Esophagus squamous epithelium (tissue), 5 donors: ENCODE measurements at places on chromosomes 11 and 22.

- DNase-seq, result no peak
Measured at GRCh38 chr11:75955443-75955842, 140.4 kb downstream of the UVRAG start.

GRCh38 chr11:47991894-47992293 lies 11.5 kb downstream of the PTPRJ start:
- DNase-seq, result no peak

GRCh38 chr11:3055891-3056290 lies 1.3 kb downstream of the CARS1 start:
- no peak for DNase-seq

GRCh38 chr22:26663374-26663923 lies 6.1 kb downstream of the MIAT start:
- DNase-seq, result no peak

GRCh38 chr11:18972336-18972735 lies 33.1 kb upstream of the MRGPRX1 start:
- no peak for DNase-seq

- no peak for DNase-seq
Measured at GRCh38 chr11:105548359-105548758, 61.5 kb upstream of the GRIA4 start.

- no peak for DNase-seq
Measured at GRCh38 chr11:95076416-95076815, 9.7 kb downstream of the SRSF8 start.

- no peak for DNase-seq
Measured at GRCh38 chr11:72673284-72673942, 809 bp downstream of the PDE2A start.

- DNase-seq, result no peak
Measured at GRCh38 chr11:64659417-64660144, 63.4 kb downstream of the NRXN2 start.

GRCh38 chr11:77677138-77677537 lies 39.5 kb upstream of the CLNS1A start:
- no peak for DNase-seq

GRCh38 chr22:40482391-40482790 lies 112.0 kb downstream of the SGSM3 start:
- no peak for DNase-seq

DNA sequence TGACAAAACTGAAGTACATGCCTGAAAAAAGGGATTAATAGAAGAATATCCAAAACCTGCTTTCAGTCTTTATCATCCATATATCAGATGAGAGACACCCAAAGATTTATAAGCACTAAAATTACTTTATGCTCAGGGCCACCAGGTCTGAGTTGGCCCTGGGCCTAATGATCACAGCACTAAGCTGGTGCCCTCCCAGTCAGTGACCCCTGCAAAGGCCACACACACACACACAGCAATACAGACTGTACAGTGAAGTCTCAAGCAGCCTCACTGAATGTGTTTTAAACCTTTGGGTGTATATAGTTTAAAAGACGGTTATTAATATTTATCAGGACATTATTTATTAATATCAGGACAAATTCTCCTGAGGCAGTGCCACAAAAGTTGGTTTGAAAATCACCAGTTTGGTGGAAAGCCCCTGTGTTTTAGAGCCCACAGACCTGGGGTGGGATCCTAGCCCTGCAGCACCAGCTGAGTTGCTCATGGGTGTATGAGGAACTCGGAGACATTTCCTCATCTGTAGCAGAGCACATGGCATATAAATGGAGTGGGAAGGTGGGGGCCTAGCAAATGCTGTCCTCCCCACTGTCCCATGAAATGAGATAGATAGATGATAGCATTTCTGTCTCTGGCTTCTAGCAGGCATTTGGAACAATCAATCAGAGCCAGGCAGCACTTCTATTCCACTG lies 48.4 kb upstream of the HORMAD2 start:
- no peak for DNase-seq

DNA sequence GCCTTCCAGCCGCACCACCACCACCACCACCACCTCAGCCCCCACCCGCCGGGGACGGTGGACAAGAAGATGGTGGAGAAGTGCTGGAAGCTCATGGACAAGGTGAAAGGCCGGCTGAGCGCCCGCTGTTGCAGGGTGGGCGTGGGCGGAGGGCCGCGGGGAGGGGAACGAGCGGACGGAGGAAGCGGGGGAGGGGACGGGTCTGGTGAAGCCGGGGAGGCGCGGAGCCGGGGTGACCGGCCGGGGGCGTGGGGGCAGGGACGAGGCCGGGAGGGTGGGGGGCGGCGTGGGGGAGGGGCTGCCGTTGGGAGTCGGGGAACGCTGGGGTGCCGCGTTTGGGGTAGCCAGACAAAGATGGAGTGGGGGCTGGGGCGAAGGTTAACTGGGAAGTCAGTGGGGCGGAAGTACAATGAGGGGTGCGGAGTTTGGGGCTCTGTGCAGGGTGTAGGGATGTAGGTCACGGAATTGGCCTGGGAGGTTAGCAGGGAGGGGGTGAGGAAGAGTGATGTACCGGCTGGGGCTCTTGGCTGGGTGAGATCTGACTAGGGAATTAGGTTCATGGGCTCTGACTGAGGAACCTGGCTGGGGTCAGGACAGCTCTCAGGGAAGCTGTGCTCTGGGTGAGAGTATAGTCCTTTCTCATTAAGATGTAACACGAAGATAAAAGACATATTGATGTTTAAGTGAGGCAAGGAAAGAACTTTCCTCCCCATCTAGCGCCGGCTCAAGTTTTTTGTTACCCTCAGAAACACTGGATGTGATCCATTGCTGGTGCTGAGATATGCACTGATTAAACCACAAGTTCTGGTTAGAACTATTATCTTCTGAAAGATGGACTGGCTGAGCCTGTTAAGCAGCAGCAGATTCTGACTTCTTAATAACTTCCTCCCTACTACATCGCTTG lies 624 bp downstream of the CBL start:
- peak; percentile 25 for DNase-seq

- DNase-seq, result no peak
Measured at GRCh38 chr11:113725913-113726312, 19.8 kb upstream of the TMPRSS5 start.

- no peak for DNase-seq
Measured at GRCh38 chr11:8720868-8721608, 38.4 kb downstream of the RPL27A start.

GRCh38 chr11:39965701-39966100 lies 1493.8 kb downstream of the LRRC4C start:
- no peak for DNase-seq

GRCh38 chr11:37040921-37041320 lies 442.9 kb upstream of the RAG2 start:
- no peak for DNase-seq

- no peak for DNase-seq
Measured at GRCh38 chr22:36550701-36551495, 21.9 kb upstream of the EIF3D start.

DNA sequence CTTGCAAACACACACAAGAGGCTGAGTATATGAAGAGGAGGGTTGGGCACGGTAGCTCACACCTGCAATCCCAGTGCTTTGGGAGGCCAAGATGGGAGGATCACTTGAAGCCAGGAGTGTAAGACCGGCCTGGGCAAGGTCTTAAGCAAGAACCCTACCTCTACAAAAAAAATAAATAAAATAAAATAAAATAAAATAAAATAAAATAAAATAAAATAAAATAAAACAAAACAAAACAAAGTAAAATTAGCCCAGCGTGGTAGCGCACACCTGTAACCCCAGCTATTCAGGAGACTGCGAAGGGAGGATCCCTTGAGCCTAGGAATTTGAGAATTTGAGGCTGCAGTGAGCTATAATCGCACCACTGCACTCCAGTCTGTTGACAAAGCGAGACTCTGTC lies 337.9 kb downstream of the SHANK2 start:
- DNase-seq, result no peak

- DNase-seq, result no peak
Measured at GRCh38 chr11:75269896-75270295, 29.3 kb downstream of the TPBGL start.

DNA sequence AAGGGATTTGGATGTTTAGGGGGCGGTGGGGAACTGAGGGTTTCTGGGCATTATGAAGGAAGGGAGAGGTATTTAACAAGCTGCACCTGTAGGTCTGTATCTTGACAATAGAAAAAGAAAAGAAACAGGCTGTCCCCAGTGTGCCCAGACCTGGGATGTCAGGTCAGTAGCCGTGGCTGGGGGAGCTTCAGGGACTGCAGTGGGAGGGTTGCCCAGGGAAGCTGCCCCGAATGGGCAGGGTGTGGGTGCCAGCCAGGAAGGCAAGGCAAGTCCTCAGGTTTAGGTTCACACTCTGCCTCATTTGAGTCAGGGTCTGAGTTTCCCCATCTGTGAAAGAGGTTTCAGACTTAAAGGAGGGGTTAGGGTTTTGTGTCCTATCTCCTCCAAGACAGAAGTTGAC lies 1.5 kb downstream of the INPP5J start:
- no peak for DNase-seq

DNA sequence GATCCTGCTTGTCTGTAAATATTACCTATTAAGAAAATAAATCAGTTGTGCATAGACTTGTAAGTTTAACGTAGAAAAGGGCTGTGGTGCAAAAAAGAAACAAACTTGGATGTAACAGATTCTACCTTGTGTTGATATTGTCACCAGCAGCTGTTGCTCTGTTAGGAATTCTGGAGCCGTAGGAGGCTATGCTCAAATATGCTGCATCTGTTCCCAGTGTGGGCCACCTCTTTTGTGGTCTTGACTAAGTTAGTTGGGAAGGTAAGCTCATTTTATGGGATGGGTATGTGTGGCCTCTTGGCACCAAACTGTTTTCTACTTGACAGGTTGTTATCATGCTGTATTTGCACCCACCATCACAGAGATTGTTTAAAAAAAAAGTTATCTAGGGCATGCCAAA lies 29.4 kb upstream of the RAG2 start:
- no peak for DNase-seq

- DNase-seq, result no peak
Measured at GRCh38 chr22:26629988-26630761, 8.4 kb downstream of the CRYBA4 start.

GRCh38 chr11:11028017-11028692 lies 170.3 kb upstream of the ZBED5 start:
- no peak for DNase-seq

- DNase-seq, result no peak
Measured at GRCh38 chr11:17554487-17554886, 7.4 kb downstream of the OTOG start.

- DNase-seq, result no peak
Measured at GRCh38 chr11:109306322-109306721, 115.7 kb upstream of the C11orf87 start.

DNA sequence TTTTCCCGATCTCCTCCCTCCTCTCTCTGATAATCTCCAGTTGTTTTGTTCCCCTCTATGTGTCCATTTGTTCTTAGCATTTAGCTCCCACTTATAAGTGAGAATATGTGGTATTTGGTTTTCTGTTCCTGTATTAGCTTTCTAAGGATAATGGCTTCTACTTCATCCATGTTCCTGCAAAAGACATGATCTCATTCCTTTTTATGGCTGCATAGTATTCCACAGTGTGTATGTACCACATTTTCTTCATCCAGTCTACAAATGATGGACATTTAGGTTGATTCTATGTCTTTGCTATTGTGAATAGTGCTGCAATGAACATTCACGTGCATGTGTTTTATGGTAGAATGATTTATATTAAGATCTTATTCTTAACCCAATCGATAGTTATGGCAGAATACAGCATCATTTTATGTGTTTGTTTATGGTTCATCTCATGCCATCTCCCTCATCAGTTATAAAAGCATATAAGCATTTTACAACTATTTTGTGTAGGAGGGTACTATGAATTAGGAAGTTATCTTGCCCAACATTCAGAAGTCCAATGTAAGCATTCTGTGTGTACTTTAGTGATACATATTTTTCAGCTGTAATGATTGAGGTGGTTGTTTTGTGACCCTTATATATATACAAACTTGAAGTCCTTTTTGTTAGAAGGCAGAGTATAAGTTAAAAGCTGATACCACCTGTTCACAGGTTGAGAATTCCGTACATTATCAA lies 3.2 kb downstream of the MS4A3 start:
- no peak for DNase-seq

DNA sequence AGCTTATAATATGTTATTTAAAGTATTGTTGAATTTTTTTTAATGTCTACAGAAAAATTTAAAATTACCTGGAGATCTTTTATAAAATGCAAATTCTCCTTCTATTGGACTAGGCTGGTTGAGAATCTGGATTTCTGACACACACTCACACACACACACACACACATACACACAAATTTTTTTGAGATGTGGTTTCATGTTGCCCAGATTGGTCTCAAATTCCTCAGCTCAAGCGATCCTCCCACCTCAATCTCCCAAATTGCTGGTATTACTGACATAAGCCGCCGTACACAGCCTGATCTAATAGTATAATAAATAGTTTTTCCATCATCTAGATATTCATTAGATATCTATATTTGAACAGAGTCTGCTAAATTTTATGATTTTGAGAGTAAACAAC lies 4.5 kb upstream of the RFPL1 start:
- no peak for DNase-seq

DNA sequence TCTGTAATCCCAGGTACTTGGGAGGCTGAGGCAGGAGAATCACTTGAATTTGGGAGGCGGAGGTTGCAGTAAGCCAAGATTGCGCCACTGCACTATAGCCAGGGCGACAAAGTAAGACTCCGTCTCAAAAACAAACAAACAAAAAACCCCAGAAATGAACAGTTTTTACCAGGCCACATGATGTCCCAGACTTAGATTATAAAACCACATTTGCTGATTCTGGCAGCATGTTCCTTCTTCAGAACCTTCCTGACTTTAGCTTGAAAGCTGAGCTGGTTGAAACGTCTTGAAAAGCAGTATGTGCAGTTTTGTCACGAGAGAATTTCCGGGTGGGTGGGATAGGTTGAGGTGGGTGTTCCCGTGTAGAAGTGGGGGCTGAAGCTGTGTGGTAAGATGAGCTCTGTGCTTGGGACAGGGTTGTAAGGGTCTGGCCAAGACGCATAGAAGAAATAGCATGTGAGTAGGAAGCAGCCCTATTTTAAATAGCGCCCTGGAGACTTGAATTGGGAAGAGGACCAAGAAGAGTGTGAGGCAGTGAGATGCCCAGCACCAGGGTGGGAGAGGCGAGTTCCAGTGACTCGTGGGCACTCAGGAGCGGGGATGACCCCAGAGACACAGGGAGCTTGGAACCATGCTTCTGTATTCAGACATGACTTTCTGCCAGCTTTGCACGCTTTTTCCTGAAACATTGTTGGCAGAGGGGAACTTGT lies 7.6 kb downstream of the AP2A2 start:
- no peak for DNase-seq
